ENCODE measurements at places on chromosomes 5 and 9.

GRCh38 chr5:42015681-42016080 lies 90.6 kb downstream of the FBXO4 start:
- no peak for DNase-seq
- no peak overlapping the region for H3K27ac ChIP-seq
- H3K4me1 ChIP-seq, result no peaks in the 10 kb centered on the region
- no peaks in the 10 kb centered on the region for H3K36me3 ChIP-seq
- H3K27me3 ChIP-seq, result no peaks in the 10 kb centered on the region

DNA sequence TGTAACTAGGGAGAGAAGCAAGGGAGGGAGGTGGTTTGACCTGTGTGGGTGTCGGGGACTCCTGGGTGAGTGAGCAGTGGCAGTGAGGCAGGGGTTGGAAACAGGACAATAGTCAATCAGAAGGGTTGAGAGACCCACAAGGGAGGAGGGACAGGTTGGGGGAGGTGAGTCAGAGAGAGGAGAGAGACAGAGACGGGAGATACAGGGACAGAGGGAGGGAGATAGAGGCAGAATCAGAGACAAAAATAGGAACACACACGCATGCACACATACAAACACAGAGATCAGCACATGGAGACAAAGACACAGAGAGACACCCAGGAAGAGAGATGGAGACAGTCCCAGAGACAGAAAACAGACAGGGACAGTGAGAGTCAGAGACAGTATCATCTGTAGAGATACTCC lies 39.3 kb upstream of the PTGS1 start:
- no peak overlapping the region for H3K27ac ChIP-seq
- H3K4me3 ChIP-seq, result no peak overlapping the region
- no peaks in the 10 kb centered on the region for H3K36me3 ChIP-seq
- H3K4me1 ChIP-seq, result no peaks in the 10 kb centered on the region
- no peaks in the 10 kb centered on the region for H3K27me3 ChIP-seq

DNA sequence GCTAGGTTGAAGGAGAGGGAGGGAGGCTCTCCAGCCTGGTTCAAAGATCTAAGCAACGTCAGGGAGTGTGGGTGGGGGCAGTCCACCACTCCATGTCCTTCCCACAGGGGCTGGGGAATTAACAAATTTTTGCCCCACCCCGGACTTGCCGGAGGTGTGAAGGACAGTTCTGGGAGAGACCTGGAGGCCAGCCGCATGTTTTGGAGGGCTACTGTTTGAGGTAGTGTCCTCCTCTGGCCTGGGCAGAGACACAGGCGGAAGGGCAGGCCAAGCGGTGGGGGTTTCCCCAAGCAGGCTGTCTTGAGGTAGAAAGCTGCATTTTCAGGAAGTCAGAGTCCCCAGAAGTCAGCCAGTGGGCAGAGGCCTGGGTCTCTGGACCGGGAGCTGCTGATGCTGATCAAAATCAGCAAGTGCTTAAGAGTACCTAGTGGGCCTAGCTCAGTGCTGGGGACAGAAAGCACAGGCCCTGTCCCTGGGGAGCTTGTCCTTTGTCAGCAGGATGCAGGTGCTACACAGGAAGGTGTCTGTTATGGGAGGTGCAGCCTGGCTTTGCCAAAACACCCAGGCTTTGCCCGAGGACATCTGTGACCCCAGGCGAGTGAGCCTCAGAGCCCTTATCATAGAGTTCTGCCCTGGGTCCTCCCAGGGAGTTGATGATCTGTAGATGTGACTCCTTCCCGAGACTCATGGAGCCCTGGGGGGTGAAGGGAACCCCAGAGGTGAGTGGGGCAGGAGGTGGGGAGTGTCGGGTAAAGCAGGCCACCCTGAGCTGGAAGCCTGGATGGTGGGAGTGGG lies 18.5 kb downstream of the JADE2 start:
- no peaks in the 10 kb centered on the region for H3K27me3 ChIP-seq
- peaks cover 5% of the 10 kb centered on the region for H3K36me3 ChIP-seq
- no peak for DNase-seq
- no peak overlapping the region for H3K4me3 ChIP-seq
- no peaks in the 10 kb centered on the region for H3K4me1 ChIP-seq
- H3K27ac ChIP-seq, result no peak overlapping the region

GRCh38 chr9:134389642-134390041 lies 63.4 kb downstream of the RXRA start:
- H3K4me3 ChIP-seq, result no peak overlapping the region
- no peak for DNase-seq
- H3K27me3 ChIP-seq, result no peaks in the 10 kb centered on the region
- no peaks in the 10 kb centered on the region for H3K36me3 ChIP-seq

DNA sequence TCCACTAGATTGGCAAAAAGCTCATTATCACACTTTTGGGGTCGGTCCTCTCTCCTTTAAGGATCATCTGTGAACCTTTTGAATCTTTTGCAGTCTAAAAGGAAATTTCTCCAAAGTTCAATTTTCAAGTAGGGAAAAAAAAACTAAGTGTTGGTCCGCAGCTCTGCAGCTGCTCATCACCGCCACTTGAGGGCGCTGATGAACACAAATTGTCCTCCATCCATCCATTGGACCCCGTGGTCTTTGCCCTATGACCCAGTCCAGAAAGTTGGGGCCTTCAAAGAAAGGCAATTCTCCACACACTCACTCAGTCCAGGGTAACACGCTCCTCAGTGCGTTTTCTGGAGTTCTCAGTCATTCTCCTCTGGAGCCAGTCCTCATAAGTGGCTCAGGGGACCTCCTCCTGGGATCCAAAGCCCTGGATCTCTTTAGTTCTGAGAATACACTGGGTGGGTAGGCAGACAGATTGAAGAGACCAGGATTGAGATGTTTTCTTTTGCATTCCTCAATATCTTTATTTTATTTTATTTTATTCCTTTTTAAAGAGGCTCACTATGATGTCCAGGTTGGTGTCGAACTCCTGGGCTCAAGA lies 63.6 kb upstream of the SLC28A3 start:
- no peaks in the 10 kb centered on the region for H3K27me3 ChIP-seq
- H3K36me3 ChIP-seq, result no peaks in the 10 kb centered on the region
- DNase-seq, result no peak
- H3K4me1 ChIP-seq, result no peaks in the 10 kb centered on the region

All from Caco-2 (cell line).